ENCODE measurements at places on chromosomes 5 and 9.

DNA sequence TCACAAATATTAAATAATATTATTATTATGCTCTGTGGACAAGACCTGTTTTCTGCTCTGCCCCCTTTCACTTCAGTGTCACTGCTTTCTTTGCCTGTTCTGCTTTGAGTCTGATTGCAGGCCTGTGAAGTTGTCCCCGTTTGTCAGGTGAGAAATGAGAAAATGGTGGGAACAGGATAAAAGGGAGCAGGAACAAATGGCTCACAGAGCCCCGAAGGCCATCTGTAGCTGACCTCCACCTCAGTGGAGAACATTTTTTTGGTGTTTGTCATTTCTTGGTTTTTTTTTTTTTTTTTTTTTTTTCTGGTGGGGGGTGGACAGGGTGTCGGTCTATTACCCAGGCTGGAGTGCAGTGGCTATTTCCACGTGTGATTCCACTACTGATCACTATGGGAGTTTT lies 13.2 kb upstream of the S100Z start:
- DNase-seq, result no peak

DNA sequence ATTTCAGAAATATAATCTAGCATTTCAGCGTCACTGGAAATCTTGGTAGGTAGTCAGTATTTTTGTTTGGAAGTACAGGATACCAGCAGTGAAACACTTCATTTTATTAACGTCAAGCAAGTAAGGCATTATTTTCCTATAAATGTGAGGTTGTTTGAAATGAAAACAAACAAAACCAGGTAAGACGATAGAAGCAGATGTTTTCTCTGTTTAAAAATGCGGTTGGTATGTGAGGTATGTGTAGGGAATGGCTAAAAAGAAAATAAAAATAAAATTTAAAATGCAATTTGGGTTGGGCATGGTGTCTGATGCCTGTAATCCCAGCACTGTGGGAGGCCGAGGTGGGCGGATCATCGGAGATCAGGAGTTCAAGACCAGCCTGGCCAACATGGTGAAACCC lies 16.1 kb downstream of the GDA start:
- DNase-seq, result no peak

DNA sequence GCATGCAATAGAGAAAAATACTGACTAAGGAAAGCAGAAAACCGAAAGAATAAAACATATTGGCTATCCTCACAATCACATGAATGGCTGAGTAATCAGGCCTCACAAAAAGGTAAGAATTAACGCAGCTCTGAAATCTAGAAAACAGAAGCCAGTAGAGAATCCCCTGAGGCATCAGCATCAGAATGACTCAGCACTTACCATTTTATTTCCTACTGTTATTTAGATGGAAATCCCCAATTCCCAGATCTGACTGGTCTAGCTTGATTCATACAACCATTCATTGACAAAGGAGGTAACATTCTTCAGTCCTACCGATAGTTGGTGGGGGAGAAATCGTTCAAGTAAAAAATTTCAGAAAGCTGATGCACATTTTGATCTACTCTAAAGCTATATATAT lies 1408.4 kb upstream of the WWC1 start:
- DNase-seq, result peak; percentile 12

GRCh38 chr5:23428705-23429104 lies 78.7 kb upstream of the PRDM9 start:
- no peak for DNase-seq

DNA sequence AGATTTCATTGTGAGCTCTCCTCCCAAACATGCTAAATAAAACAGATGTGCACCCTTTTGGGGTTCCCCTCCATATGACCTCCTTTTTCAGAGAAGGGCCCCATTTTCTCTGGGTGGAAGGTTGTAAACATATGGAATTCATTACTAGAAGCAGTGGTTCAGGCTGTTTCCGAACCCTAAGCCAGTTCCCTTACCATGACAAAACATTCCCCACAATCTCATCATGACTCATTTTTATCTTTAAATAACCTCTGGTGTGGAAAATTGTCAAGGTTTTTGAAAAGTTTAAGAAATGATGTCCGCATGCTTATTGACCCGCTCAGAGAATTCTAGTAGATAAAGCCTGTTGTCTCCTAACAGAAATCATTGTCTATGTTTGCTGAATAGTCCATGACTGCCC lies 127.3 kb upstream of the PIK3R1 start:
- DNase-seq, result no peak

- no peak for DNase-seq
Measured at GRCh38 chr5:10626473-10627013, 62.7 kb downstream of the ANKRD33B start.

DNA sequence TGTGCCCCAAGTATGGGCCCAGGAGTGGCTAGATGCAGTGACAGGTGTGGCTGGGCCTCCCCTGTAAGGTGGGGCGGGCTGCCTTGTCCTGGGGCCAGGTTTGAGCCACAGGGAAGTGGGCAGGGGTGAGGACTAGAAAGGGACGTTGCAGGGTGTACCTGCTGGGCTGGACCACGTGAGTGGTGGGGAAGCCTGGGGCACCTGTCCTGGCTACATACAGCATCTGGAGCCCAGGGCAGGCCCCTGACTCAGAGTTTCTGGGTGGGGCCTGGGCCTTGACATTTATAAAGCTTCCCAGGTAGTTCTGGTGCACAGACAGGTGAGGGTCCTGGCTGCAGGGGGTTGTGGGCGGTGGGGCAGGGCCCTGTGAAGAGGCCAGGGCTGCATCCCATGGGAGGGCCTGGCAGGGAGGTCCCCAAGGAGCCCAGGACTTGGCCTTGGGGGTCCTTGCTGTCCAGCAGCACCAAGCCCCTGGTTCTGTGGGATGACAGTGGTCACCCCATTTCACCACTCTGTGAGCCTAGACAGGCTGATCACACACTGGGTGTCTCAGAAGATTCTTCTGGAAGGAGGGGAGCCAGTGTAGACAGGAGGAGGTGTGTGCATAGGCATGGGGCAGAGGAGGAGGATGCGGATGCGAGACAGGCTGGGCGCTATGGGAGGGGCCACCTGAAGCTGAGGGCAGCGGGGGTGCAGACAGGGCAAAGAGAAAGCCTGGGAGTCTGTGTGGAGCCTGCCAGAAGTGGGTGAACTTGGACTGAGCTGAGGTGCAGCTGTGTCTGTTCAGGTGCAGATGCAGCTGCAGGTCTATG lies 94.0 kb downstream of the PHF2 start:
- DNase-seq, result no peak

DNA sequence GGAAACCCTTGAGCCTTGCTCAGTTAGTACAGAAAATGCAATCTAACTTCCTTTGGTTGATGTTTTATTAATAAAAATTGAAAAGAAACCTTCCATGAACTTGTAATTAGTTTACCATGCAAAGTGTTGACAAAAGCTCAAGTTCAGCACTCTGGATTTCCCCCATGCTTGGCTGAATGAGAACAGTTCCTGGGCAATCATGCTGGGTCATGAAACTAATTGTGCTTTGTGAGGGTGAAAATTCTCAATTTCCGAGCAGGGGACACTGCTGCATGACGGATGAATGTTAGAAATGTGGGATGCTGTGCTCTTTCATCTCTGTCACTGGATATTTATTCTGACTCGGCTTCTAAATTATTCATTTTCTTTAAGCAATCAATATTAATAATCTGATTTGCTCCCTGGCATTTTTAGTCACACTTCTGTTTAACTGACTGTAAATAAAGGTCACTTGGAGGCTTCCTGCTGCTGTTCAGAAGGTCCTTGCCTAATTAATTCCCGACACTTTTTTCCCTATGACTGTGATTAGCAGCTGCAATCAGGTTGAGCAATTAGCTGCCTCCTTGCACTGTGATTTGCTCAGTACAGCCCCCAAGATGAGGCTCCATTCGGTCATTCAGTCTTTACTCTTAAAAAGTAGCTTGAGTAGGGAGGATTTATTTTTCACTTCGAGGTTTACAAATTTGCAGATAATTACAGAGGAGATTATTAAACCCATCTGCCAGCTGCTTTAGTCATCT lies 678.1 kb upstream of the ZNF608 start:
- no peak for DNase-seq

DNA sequence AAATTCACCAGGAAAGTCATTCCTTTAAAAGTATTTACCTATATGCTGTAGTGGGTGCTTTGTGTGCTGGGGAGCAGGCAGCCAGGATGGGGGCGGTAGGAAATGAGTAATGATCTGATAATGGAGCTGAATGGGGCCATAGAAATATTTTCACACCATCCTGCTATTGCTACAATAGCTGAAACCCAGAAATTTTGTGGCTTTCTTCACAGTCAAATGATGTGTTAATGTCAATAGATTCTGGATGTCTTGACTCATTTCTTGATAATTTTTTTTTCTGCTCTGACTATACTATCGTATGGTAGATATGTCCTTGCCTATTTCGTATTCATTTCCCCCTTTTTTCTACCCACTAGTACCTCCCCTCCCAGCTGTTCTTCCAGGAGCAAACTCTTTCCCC lies 59.5 kb downstream of the RORB start:
- DNase-seq, result no peak

DNA sequence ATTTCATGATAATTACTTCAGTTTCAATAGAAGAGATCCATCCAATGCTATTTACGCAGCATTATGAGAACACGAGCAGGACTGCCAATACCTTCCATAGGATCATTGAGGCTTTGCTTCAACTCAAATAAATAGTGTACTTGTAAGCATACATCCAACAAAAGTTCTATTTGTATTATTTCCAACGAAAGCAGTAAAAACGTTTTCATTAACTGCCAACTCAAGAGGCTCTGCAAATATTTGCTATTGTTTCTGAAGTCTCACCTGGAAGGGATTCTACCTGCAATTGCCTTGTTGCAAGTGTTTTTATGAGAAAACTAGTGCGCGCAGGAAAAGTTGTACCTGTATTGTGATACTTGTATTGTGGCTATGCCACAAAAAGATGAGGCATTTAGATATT lies 11.0 kb upstream of the GNPDA1 start:
- no peak for DNase-seq

DNA sequence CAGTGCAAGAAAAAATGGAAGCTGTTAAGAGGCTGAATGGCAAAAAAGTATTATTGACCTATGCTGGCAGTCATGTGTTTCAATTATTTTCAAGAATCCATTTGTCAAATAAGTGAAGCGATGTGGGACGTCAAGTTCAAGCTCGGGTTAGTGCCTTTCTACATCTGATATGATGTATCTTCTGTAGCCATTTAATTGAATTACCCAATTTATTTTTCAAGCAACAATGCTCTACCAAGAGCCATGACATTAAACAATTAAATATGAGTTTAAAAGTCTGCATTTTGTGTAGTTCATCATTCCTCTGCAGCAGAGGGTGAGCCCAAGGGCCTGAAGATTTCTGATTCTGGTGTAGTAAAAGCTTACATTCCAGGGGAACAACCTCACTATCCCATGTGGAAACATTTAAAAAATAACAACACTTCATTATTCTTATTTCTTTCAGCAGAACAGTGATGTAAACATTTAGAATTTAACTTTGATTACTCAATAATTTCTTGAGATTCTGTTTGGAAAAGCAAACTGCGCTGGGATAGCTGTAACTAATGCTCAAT lies 619.7 kb upstream of the ARRDC3 start:
- no peak for DNase-seq

DNA sequence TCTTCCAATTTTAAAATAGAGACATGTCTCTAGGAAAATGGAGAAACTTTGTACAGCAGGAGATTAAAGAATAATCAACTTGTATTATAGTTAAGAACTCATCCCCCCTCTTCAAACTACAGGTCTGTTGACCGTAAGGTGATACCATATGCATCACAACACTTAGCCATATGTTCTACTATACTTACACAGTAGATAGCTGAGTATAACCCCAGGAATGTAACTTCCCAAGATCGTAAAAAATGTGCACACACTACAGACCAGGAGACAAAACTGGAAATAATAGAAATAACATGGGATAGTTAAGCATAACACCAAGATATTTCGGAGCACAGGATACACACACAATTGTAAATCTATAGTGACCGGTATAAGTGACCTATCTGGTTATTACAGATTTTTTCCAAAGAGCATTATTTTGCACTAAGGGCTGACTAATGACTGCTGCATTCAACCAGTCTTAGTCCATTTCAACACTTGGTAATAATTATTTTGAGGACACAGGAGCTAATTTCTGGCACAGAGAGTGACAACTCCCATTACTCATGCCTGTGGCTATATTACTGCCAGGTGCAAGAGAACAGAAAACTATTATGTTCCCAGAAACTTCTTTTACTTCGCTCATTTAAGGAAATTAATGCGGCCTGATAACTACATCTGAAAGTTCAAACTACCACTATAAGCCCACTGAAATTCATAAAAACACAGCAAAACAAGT lies 15.4 kb upstream of the ZNF622 start:
- no peak for DNase-seq

DNA sequence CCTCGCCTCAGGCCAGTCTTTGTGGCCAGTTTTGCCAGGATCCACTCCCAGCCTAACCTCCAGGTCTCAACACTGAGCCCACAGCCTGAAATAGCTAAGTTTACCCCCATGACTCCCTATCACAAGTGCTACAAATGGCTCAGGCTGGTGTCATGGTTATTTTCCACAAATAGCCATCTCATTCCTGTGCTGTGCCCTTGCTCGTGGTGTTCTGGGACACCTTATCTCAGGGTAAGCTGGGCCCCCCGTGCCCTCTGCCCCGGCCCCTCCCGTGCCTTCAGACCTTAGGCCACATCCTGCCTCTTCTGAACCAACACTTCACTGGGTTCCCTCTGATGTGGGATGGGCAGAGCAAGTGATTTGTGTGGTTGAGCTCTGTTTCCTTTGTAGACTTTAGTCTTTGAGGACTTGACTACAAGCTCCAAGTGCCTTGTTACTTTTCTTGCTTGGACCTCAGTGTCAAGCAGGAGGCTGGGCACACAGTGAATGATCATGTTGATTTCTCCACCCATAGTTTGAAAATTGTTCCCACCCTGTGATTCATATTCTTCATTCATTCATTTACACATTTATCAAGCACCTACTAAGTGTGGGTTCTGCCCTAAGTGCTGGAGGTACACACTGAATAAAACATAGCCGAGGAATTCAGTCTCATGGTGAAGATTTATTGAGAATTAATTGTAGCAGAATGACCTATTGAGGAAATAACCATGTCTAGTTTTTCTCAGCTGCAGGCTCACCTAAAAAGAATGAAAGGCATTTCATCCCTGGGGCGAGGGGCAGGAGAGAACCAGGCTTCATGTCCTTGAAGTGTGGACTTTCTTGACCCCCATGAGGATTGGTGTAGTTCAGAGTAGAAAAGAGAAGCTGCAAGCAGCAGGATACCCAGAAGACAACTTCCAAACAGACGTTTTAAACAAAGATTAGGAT lies 84.5 kb upstream of the CTNNA1 start:
- DNase-seq, result peak; percentile 52

- DNase-seq, result no peak
Measured at GRCh38 chr5:160054047-160054446, 45.1 kb downstream of the TTC1 start.

DNA sequence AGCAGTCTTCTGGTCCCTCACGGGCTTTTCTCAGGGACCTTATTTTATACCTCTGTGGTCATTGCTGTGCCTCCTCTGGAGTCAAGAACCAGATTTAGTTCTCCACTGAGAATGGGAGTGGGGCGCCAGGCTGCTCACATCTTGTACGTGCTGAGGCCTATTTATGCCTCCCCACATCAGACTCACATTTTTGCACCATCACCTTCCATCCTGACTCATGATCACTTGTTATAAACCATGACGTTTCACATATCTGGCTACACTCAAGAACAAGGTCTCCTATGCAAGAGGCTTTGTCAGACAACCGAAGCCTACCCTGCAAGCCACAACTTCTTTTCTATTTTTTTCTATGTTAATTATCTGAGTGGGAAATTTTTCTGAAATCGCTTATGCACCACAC lies 10.7 kb downstream of the PRUNE2 start:
- no peak for DNase-seq

GRCh38 chr9:33151601-33152000 lies 15.5 kb downstream of the B4GALT1 start:
- no peak for DNase-seq

- no peak for DNase-seq
Measured at GRCh38 chr5:91162534-91163381, 220.4 kb downstream of the ARRDC3 start.

GRCh38 chr5:171984748-171985419 lies 21.6 kb downstream of the FBXW11 start:
- DNase-seq, result no peak

Measured in T47D (cell line).